ENCODE measurements at places on chromosomes 1 and 21. TPM values are rescaled to one million over a fixed set of nuclear protein-coding genes. Genes with fewer than 3 reads are reported as not detected.

GRCh38 chr21:26177187-26177586 is 6.6 kb upstream of the APP start:
- no peak for DNase-seq

GRCh38 chr1:50929376-50929958 is 30.6 kb downstream of the FAF1 start:
- no peak for DNase-seq

DNA sequence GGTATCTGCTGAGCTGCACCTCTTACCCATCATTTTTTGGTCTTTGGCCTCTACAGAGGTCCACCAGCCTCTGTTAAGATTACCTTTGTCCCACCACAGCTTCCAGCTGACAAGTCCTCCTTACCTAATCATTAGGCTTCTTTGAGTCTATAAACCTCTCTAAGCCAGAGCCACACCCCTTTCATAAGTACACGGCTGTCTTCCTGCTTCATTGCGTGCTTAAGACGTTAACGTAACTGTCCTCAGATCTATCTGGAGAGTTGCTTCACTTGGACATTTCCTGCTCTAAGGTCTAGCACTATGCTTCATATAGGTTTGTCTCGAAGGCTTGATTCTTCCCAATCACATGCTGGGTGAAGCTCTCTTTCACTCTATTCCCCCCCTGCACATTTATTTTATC is 71.0 kb upstream of the CACHD1 start:
- DNase-seq = no peak

- DNase-seq = no peak
These were observed 358.7 kb downstream of the TGFB2 start for GRCh38 chr1:218703836-218704235.

DNA sequence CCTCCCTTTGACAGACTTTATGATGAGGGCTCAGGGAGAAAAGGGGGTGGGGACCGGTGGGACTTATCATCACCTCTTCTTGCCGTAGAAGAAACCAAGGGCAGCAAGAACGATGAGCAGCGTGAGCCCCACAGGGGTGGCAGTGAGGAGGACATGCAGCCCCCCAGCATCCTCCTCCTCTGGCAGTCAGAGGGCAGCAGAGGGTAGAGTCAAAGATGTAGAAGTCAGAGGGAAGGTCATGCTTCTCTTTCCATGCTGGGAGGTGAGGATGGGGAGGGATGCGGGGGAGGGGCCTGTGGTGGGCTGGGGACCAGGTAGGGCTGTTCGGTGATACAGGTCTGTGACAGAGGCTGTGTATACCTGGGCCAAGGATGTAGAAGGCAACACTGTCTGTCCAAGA is 14.8 kb downstream of the INSRR start:
- DNase-seq = no peak

The CCDC27 gene
- total RNA-seq = not detected

DNA sequence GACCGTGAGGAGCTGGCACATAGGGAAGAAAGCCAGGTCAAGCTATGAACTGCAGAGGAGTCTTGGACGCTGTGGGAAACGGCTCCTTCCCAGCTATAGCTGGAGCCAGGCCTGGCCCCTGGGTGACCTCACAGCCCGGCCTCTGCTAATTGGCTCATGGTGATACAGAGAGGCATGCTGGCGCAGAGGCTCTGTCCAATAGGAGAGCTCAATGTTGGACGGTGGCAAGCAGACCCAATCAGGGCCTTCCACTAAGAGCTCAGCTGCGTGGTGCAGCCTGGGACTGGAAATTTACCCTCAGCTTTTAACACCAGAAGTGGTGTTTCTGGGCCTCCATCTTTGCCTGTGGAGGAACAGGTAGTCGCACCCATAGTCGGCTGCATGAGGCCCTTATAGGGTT is 64.4 kb upstream of the GRHL3 start:
- no peak for DNase-seq

- no peak for DNase-seq
These were observed 12.1 kb upstream of the CNTN2 start for GRCh38 chr1:205030896-205031295.

DNA sequence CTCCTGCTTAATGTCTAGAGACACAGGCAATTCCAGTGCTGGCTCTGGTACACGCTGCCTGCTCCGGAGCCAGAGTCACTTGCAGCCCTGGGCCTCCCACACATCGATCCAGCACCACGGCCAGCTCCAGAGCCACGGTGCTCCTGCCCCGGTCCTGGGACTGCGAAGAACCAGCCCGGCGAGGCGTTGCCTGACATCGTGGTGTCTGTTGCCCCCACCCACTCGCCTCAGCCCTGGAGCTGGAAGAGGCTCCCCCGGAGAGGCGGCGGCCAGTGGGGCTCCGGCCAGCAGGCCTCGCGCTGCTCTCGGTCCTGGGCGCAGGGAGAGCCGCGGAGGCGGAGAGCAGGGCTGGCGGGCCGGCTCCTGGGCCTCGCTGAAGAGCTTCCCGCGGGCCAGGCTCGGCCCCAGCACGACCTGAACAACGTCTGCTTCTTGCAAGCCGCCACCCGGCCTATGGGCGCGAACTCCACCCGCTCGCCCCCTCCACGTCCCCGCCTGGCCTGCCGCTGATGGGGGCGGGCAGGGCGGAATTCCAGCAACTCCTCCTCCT is 364.8 kb downstream of the CEP170 start:
- peak; percentile 14 for DNase-seq

DNA sequence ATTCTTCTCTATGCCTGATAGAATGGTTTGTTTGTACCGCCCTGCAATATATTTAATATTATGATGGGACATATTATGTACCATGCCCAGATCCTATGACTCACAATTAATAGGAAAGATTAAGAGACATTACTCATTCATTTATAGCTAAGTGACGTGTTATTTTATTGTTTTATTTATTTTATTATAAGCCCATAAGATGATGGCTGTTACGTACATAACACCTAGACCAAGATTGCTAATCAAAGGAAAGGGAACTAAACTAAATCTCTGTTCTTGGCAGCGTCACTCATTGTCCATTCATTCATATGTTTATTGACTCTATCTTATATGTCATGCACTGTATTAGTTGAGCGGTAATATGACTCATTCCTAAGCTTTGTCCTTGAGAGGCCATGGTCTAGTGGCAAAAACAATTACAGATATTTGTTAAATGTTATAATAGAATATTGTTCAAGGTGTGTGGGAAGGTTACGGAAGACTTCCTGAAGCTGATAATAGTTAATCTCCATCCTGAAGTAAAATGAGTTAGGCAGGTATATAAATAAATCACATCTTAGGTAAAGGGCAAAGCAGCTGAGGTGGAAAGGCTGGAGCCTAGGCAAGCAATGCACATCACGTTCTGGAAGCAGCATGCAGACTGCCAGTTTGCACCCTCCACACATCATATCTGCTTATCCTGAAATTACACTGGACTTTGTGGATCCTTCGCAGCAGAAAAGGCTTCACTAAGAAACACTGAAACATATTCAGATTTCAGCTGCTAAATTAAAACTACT is 16.6 kb upstream of the CD55 start:
- DNase-seq = peak; percentile 49

The CFAP74 gene
- total RNA-seq = not detected

Data from Calu3 (cell line).